ENCODE measurements at places on chromosomes 2 and 18. TPM values are rescaled to one million over a fixed set of nuclear protein-coding genes. Genes with fewer than 3 reads are reported as not detected.
A peak's percentile ranks its signal among the peaks of the same experiment; 100 is the strongest.

DNA sequence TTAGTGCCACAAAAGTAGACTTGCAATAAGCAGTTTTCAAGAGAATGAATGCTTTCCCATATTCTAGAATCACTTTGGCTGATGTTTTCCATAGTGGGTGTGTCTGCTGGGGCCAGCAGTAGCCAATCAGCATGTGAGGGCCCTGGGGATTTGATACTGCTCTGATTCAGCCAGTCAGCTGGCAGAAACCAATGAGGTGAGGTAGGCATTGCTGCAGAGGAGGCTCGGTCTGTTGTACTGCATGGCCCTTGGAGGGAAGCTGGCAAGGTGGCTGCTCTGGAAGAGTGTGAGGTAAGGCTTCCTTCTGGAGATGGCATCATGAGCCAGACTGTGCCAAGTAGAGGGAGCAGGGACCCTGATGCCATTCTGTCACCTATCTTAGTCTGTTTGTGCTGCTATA is 22.7 kb downstream of the TMEM87B start:
- no peak for DNase-seq

DNA sequence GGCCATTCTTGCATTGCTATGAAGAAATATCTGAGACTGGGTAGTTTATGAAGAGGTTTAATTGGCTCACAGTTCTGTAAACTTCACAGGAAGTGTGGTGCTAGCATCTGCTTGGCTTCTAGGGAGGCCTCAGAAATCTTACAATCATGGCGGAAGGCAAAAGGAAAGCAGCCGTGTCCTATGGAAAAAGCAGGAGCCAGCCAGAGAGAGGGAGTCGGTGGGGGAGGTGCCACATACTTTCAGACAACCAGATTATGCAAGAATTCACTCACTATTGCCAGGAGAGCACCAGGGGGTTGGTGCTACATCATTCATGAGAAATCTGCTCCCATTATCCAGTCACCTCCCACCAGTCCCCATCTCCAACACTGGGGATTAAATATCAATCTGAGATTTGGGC is 64.1 kb downstream of the CPS1 start:
- no peak for DNase-seq

DNA sequence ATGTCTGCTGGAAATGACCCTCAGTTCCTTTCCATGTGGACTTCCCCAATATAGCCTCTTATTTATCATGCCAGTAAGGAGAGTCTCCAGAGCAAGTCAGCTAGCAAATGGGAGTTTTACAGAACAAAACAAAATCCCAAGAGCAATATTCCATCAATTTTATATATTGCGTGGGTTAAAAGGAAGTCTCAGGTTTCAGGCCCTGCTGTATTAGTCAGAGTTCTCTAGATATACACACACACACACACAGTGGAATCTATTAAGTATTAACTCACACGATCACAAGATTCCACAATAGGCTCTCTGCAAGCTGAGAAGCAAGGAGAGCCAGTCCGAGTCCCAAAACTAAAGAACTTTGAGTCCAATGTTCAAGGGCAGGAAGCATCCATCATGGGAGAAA is 102.8 kb upstream of the MAP2 start:
- DNase-seq = no peak

GRCh38 chr18:49510393-49511115 is 23.5 kb upstream of the C18orf32 start:
- no peak for DNase-seq

GRCh38 chr2:11023326-11024258 is 111.9 kb downstream of the KCNF1 start:
- DNase-seq = no peak

GRCh38 chr2:238092486-238093035 is 7.6 kb upstream of the ESPNL start:
- DNase-seq = no peak

DNA sequence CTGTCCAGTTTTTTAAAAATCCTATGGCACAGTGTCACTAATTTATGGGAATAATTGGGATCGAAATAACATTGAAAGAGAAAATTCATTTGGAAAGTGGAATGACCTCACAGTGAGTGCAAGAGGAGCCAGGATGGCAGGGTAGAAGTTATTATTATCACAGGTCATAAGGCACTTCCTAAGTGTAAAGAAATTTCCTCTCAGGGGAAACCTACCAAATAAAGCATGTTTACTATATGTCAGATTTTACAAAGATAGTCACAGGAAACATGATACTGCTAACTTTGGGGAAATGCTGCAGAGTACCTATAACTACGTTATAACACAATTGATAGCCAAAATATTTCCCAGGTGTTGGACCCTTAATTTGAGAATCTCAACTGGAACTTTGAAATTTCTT is 226.3 kb upstream of the SMAD7 start:
- DNase-seq = no peak

GRCh38 chr2:113175042-113175628 is 1.4 kb downstream of the PSD4 start:
- no peak for DNase-seq

DNA sequence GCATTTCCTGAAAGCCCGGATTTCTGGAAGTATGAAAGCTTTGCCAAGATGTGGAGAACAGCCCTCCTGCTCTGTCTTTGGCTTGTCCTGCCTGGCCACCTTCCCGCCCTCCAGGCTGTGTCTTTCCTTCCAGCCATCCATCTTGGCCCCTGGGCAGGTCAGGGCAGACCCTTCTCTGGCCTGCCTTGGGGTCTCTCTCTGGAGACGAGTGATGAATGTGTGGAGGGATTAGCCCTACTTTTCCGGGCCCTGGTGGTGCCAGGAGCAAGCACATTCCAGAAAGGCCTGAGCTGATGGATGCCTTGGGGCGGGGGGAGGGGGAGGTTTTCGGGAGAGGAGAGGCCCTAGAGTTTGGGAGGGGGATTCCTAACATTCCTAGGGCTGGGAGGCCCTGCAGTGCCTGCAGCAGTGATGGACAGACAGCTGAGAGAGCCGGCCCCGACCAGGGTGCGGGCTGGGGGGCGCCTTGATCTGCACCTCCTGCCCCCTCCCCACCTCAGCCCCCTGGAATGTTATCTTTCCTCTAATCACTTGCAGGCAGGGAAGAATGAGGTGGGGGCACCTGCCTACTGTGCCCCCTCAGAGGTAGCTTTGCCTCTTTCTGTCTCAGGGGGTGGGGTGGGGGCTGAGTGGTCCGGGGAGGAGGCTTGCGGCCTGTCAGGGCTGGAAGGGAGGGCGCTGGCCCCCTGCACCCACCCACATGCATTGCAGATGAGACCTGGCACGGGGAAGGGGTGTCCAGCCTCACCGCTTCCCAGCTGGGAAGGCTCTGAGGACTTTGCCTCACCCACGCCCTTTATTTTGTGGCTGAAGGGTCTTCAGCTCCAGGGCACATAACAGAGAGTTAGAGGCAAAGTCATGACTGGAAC is 156.2 kb downstream of the DDX1 start:
- no peak for DNase-seq

GRCh38 chr2:42298132-42298531 is 62.9 kb downstream of the COX7A2L start:
- DNase-seq = no peak

DNA sequence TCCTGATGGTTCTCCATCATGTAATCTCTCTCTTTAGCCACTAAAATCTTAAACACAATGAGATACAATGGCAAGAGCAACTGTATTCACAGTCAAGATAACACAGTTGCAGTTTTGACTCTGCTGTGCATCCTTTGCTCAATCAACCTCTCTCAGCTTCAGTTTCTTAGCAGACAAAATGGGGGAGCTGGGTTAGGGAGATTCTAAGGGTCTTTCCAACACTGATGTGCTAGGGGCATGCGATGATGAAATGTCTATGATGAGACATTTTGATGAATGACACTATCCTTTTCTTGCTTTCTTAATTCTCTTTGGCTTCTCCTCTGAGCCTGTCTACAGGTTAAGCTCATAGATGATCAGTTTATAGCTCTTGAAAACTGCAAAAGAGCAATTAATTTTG is 1.1 kb downstream of the SERPINB10 start:
- no peak for DNase-seq

- DNase-seq = no peak
Measured at GRCh38 chr2:183866666-183867065, 731.7 kb upstream of the ZNF804A start.

DNA sequence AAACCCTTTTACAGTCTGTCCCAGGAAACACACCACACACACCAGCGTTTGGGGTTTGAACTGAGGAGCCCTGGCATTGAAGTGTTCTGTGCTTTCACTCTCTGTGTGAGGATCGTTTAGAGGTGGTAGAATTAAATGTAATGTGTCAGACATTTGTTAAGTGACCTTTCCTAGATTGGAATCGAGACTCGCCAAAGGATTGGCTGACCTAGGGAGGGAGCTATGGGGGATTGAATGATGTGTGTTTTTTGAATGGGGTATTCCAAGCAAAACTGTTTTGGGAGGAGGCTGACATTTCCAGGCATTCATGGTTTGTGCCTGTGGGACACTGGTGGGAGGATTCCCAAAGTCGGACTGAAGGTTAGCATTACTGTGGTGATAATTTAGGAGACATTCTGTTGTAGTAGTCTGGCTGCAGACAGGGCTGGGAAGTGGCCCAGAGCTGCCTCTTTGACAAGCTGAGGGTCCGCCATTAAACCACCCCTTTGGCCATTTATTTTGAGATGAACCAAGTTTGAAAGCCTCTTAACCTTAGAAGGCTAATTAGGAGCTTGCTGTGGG is 1.7 kb downstream of the MYO1B start:
- peak; percentile 45 for DNase-seq

- no peak for DNase-seq
Measured at GRCh38 chr2:218880102-218880858, at the start of gene WNT10A. TSS of gene WNT10A (plus strand) at chr2:218880852. CDS start at chr2:218880996, 144 bp downstream.

DNA sequence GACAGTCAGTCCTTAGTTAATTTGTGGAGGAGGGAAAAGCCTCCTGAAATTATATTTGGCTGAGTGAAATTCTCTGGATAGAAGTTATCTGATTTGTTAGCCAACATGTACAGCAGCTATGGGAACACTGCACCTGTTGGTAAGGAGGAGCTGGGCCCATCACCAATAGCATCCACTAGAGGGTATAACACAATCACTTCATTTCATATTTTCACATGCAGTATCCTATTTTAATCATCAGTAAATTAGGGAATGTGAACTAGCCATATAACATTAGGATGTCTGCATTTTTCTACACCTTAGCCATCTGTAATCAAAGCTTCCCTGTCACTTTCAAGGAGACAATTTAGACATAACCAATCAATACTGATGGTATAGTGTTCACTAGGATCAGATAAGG is 818.4 kb upstream of the CDH2 start:
- DNase-seq = no peak

DNA sequence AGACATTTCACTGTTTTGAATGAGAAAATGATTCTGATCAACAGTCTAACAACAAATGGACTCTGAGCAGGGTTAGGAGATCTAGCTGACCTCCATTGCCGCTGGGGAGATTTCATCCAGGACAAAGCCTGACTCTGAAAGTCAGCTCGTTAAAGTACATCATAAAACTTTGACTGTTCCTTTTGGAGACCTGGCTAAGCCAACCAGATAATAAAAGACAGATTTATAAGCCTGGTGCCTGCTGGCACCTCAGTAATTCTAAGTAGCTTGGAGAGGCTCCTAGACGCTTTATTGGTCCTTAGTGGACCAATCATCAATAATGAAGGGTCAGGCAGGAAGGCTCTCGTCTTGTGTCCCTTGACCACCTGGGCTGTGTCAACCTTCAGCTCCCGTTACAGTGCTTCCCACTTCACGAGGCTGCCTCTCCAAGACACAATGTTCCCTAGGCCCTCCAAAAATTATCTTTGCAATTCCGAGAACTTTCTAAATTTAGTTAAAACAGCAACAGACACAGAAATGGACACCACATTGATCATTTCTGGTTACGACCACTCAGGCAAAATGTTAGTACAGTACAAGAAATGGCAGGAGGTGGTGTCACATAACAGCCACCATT is 47.9 kb upstream of the PMAIP1 start:
- peak; percentile 17 for DNase-seq

GRCh38 chr2:150228936-150229335 is 258.5 kb downstream of the RND3 start:
- DNase-seq = no peak

GRCh38 chr2:171436307-171436706 is 2.3 kb downstream of the DCAF17 start:
- DNase-seq = no peak

- no peak for DNase-seq
Measured at GRCh38 chr2:25491966-25492532, 150.3 kb upstream of the DNMT3A start.

DNA sequence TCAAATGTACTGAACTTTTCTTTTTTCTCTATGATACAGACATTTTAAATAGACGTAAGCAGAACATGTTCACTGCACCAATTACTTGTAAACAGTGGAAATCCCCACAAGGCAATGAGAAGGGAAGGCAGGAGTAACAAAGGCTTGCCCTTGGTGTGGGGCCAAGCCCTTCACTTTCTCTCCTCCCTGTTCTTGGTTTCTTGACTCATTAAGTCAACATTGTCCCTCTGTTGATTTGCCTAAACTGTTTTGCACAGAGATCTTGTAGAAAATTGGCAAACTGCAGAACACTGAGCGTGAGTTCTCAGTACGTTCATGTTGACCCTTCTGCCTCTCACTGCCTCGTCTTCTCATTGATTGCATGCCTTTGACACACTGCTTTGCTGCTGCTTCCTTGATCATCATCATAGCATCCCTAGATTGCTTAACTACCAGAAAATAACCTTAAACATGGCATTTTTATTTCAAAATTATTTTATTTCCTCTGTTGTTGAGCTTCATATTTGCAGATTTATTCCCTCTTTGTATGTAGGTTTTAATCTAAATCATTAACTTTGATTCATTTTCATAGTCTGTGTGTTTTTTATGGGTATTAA is 257.7 kb downstream of the PTGR3 start:
- DNase-seq = no peak

DNA sequence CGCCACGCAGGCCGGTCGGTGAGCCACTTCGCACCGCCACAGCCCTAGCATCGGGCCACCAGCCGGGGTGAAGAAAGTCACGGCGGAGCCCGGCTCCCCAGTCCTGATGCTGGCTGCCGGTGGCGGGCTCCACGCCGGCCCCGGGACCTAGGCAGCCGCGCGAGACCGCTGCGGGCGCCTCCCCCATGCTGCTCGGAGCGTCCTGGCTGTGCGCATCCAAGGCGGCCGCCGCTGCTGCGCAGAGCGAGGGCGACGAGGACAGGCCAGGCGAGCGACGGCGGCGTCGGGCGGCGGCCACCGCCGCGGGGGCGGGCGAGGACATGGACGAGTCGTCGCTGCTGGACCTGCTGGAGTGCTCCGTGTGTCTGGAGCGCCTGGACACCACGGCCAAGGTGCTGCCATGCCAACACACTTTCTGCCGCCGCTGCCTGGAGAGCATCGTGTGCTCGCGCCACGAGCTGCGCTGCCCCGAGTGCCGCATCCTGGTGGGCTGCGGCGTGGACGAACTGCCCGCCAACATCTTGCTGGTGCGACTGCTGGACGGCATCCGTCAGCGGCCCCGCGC is 433 bp downstream of the SH3RF3 start:
- DNase-seq = peak; percentile 32

The ATOH8 gene
- total RNA-seq = 73.7 TPM

The CASP10 gene
- total RNA-seq = 18.0 TPM

The TRAK2 gene
- 37.4 TPM for total RNA-seq

The DLX2 gene
- total RNA-seq = not detected

The TXNDC2 gene
- 0.24 TPM for total RNA-seq

The R3HDM1 gene
- total RNA-seq = 0.59 TPM

The SERPINB3 gene
- not detected for total RNA-seq

The EIF2B4 gene
- total RNA-seq = 51.7 TPM

The COL4A4 gene
- total RNA-seq = 0.76 TPM

The CTIF gene
- 94.3 TPM for total RNA-seq

The RPS27A gene
- total RNA-seq = 1,351 TPM

The MAP2 gene
- 4.7 TPM for total RNA-seq

The SULT1C2 gene
- 3.6 TPM for total RNA-seq

The GAL3ST2 gene
- total RNA-seq = 0.29 TPM

The PIK3C3 gene
- 114 TPM for total RNA-seq

The CCBE1 gene
- 1.5 TPM for total RNA-seq

The ANKRD36C gene
- 38.9 TPM for total RNA-seq

The XPO1 gene
- 429 TPM for total RNA-seq
